ENCODE measurements at places on chromosomes 11 and 22. TPM values are rescaled to one million over a fixed set of nuclear protein-coding genes. Genes with fewer than 3 reads are reported as not detected.
A peak's percentile ranks its signal among the peaks of the same experiment; 100 is the strongest.

GRCh38 chr11:130219148-130219547 is 59.6 kb downstream of the ST14 start:
- no peaks in the 10 kb centered on the region for H3K27me3 ChIP-seq
- no peak overlapping the region for H3K27ac ChIP-seq
- no peak for DNase-seq
- H3K4me3 ChIP-seq: no peak overlapping the region
- no peaks in the 10 kb centered on the region for H3K4me1 ChIP-seq

- H3K4me3 ChIP-seq: no peak overlapping the region
- no peaks in the 10 kb centered on the region for H3K36me3 ChIP-seq
- no peak for DNase-seq
- no peaks in the 10 kb centered on the region for H3K27me3 ChIP-seq
These were observed 26.5 kb upstream of the ATXN10 start for GRCh38 chr22:45645150-45645525.

DNA sequence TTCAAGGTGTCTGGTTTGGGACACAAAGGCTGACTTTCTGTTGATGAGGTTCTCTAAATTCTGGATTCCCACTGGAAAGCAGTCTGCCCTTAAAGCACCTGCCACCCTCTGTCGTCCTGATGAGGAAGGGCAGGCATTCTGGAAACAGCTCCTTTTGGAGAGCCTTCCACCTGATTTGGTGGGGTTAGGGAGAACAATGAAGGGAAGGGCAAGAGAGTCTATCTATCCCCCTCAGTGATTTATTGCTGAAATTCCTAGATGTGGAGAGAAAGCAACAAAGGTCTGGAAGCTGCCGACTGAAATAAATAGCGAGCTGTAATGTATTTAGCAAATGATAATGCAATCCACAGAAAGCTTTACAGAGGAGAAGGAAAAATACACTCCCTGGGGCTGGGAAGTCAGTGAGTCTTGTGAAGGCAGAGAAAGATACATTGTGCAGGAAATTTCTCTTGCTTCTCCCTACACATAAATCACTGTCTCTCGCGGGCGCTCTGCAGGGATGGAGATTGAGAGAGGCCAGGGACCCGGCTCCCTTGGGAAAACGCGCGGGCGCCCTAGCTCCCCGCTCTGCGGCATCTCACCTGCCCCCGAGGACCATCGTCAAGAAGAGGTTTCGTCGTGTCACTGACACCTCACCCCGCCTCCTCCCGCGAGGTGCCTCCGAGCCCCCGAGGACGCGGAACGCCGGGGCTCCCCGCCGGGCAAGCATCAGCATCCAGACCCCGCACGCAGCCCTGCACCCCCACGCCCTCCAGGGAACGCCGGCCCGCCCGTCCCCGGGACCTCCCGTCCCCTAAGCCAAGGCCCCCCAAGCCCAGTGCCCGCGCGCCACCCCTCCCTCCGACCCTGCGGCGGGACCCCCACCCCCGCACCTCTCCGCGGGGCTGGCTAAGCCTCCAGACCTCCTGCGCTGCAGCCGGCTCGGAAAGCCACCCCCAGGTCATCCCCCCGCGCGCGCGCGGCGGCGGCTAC is 673 bp downstream of the CDON start:
- H3K27me3 ChIP-seq: no peaks in the 10 kb centered on the region
- no peaks in the 10 kb centered on the region for H3K4me1 ChIP-seq
- no peaks in the 10 kb centered on the region for H3K36me3 ChIP-seq
- DNase-seq: peak; percentile 78
- H3K4me3 ChIP-seq: peak overlapping the region; percentile 94

BBS1 gene
- 61.7 TPM for total RNA-seq

RASSF10 gene
- total RNA-seq: 0.33 TPM
